Fibroblast of skin of back (primary cell): ENCODE measurements at places on chromosomes 3 and 15.

- peak; percentile 93 for DNase-seq
Observed at GRCh38 chr3:100073714-100074307, 40.5 kb downstream of the FILIP1L start.

GRCh38 chr15:71364117-71364584 is 248.9 kb downstream of the THSD4 start:
- no peak for DNase-seq

GRCh38 chr3:61353382-61353781 is 102.1 kb upstream of the FHIT start:
- DNase-seq, result no peak

- no peak for DNase-seq
Observed at GRCh38 chr3:73448761-73449301, 175.9 kb downstream of the PDZRN3 start.

DNA sequence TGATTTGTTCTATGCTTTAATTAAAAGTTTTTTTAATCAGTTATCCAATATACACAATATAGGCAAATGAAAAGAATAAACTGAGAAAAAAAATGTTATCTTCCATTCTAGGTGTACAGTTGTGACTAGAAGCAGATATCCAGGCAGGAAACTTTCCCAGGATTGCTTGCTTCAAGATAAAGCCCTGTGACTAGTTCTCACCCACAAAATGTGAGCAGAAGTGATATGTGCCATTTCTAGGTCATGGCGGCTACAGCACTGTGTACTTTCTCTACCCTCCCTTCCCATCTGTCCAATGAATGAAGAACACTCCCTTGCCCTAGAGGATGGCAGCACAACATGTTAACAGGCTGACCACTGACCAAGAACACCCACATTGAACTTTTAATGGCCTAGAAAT is 110.5 kb upstream of the STT3B start:
- no peak for DNase-seq

GRCh38 chr3:38620236-38620635 is 29.3 kb downstream of the SCN5A start:
- DNase-seq, result no peak

DNA sequence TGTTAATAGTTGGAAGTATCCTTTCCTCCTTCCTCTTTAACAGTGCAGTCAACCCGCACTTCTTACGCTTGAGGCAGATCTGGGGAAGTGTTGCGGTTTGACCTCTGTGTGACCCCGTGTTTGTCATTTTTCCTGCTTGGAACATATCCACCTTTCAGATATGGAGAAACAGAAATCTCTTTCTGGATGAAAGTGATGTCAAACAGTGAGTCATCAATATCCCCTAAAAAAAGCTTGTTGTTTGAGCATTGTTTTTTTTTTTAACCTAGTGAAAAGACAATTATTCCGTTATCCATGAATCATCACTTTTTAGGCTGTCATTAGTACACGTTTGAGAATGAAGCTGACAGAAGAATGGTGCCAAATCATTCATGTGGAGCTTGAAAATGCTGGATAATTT is 293.7 kb downstream of the ARPP21 start:
- peak; percentile 71 for DNase-seq

GRCh38 chr3:182105875-182106274 is 394.1 kb downstream of the SOX2 start:
- peak; percentile 66 for DNase-seq

DNA sequence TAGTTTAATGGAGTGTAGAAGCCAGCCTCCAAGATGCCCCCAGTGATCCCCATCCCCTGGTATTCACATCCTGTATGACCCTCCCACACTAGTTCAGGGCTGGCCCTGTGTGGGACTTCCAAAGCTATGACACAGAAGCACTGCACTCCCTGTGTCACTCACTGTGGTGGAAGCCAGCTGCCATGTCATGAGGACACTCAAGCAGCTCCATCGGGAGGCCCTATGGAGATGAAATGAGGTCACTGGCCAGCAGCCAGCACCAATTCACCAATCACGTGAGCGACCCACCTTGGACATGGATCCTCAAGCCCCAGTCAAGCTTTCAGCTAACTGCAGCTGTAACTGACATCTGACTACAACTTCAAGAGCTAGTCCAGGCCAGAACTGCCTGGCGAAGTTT is 3.9 kb upstream of the ACAN start:
- DNase-seq, result peak; percentile 45

DNA sequence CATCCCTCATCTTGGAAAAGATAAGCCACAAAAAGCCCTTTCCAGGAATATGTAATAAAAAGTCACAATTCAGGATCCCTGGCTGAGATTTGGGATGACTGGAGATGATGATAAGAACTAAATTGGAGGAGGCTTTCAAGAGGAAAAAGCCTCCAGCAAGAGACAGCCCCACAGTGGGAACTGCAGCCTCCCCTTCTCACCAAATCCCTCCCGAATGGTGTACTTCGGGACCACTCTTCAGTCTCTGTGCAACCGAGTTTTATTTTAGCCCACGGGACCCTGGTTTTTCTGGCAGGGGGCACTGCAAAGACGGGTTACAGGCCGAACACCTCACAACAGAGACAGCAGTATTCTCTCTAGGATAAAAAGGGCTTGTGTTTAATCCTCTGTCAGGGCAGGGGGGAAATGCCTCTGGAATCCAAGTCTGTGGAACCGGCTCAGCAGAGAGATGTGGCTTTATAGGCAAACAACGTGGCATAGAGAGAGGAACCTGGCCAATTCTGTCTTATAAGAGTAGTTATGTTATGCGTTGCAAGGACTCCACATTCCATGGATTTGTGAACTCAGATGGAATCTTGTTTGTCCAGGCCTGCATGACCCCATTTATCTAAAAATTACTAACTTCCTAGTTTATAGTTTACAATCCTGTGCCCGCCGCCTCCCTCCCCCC is 1.2 kb upstream of the LMCD1 start:
- peak; percentile 83 for DNase-seq

GRCh38 chr3:59313365-59313764 is 263.5 kb upstream of the CFAP20DC start:
- peak; percentile 38 for DNase-seq

DNA sequence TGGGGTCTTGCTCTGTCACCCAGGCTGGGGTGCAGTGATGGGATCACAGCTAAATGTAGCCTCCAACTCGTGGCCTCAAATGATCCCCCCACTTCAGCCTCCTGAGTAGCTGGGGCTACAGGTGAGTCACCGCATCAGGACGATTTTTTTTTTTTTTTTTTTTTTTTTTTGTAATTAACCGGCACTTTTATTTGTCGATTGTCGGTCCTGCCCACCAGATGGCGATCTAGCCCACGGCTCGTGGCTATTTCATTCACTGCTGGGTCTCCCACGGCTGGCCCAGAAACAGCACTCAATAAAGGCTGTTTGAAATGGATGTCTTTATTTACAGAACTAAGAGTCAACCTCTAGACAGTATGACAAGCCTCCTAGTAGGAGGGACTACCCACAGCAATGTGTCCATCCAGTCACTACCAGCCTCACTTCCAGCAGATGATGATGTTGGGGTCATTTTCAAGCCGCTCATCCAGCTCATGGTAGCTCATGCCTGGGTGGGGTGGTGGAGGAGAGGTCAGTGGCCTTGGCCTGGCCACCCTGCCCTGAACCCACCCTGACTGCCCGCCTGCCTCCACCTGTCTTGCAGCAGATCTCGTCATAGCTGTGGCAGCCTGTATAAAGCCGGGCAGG is 1.8 kb upstream of the ZMYND10 start:
- peak; percentile 76 for DNase-seq

DNA sequence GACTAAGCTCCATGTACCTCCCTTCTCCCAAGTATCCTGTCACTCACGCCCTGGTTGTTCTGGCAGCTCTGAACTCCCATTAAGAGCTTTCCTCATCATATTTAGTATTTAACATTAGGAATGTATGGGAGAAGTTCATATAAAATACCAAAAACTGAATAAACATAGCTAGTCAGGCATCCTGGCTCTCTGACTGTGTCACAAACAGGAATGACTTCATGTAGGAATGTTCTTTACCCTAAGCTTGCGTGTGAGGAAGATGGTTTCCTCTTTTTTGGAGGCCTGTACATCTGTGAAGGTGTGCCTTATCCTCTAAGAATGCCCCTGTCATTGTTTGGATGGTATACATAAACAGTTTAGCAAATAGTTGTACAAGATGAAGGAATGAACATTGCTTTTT is 38.6 kb downstream of the SEMA6D start:
- peak; percentile 57 for DNase-seq

DNA sequence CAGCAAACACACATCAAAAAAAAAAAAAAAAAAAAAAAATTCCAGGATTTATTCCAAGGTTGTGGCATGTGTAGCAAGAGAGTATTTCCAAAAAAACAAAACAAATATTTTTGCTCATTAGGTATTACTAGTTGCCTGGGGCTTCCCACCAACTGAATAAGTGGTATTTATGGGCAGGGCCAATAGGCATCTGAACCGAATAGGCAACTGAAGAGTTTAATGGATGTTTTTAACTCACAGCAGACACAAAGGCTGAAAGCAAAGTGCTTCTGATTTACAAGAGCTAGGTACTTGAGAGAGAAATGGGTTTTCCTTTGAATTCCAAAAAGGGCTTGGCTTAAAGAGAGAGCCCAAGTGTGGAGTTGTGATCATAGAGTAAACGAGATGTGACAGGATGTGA is 21.4 kb downstream of the EIF4E3 start:
- DNase-seq, result no peak

- DNase-seq, result no peak
Observed at GRCh38 chr15:100230784-100231183, 111.0 kb downstream of the ADAMTS17 start.

DNA sequence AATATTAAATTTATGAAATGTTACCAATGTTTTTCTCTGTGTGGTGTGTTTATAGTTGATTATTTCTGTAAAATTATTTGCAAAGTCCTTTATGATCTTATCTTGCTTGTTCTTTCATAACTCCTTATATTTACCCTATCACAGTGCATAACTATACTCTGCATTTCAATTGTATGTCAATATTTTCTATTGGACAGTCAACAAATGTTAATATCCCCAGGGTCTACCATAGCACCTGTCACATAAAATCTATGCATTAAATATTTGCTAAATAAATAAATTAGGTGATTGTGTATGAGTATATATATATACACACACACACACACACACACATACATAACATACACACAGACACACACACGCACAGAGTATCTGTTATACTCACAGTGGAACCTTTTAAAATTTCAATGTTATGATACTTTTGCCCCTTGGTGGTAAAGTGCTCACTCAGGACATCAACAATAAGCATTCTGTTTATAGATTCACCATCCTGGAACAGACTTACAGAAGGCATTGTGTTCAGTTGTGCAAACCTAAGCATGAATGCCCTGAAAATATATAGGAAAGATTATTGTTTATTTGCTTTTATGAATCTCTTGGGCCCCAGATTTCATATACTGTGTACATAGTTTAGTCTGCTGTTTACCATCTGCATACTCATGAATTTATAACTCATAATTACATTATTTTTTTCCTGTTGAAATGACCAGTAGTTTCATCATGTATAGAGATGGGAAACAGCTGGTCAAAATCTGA is 443.7 kb downstream of the EPHA6 start:
- no peak for DNase-seq

GRCh38 chr15:84747416-84748273 is 747 bp upstream of the ZNF592 start:
- peak; percentile 69 for DNase-seq

DNA sequence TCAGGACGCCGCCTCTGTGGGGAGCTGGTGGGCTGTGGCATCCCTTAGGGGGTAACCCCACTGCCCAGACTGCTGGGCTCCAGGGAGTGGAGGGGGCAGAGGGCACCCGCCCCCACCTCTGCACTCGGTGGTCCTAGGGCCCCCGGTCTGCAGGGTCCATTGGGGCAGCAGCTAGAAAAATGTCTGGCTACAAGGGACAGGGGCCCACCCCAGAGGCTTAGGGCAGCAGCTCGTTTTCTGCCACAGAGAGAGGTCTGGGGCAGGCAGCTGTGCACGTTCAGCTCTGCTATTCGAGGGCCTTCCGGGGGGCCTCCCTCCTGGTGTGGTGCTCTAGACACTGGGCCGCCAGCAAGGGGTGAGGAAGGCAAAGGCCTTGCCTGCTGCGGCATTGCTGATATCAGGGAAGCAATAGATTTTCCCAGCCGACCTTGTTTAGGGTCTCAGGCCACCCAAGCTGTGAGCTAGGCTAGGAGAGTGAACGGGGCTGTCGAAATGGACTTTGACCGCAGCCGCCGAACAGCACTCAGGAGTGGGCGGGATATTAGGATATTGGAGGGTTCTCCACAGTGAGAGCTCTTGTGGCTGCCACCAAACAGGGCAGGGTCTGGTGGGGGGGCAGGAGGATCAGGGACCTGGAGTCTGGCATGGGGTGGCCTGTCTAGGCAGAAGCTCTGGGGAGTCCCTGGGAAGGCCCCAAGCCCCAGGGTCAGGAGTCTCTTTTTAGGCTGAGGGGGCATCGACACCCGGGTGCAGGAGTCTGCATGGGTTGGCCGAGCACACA is 61.4 kb upstream of the KLF13 start:
- DNase-seq, result no peak

DNA sequence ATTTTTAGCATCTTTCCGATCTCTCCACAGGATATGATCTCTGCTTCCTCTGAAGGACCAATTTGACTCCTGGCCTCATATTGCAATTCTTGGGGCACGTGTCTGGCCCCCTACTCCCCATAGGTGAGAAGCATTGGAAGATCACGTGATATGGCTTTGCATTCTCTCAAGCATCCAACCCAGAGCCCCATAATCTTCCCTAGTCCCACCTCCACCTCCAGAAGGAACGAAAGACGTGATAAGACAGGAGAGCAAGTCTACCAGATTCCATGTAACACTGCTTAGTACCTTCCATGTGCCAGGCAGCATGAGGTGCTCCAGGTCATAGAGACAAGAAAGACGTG is 176.3 kb downstream of the MEGF11 start:
- no peak for DNase-seq

- no peak for DNase-seq
Observed at GRCh38 chr15:69783211-69783610, 314.5 kb downstream of the TLE3 start.

DNA sequence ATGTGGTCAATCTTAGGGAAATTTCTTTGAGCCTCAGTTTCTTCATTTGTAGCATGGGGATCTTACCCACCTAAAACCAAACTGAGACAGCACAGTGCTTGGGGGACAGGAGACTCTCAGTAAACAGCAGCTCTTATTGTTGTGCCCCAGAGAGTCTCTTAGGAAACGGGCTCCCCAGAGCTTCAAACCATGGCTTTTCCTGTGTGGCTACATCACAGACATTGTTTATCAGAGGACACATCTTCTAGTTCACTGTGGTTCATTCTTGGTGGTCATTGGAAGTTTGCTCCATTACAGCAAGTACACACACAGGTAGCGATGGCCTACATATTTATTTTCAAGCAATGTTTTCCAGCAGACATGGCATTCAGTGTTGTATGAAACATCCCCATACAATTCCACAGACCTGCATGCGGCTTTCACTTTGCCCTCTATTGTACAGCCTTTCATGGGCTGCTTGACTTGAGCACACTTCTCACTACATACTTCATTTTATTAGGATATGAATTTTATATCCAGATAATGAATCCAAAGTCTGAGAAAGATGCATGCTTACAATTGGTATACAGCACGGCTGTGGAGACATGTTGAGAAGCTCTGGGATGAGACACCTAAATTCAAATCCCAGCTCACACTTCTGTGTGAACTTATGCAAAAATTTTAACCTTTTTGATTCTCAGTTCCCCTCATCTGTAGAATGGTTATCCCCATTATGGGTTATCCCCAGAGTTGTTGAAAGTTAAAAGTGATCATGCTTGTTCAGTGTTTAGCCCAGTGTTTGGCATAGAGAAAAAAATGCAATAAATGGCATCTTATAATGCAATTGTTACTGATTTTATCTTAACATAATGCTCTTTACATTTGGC is 84.8 kb upstream of the ICE2 start:
- DNase-seq, result no peak

GRCh38 chr3:129773691-129774663 is 119.5 kb downstream of the TMCC1 start:
- DNase-seq, result no peak

GRCh38 chr15:69924531-69924930 is 173.2 kb downstream of the TLE3 start:
- DNase-seq, result no peak
